ELF-1 (cell line): ENCODE measurements at places on chromosomes 12 and 14.
A peak's percentile ranks its signal among the peaks of the same experiment; 100 is the strongest.

DNA sequence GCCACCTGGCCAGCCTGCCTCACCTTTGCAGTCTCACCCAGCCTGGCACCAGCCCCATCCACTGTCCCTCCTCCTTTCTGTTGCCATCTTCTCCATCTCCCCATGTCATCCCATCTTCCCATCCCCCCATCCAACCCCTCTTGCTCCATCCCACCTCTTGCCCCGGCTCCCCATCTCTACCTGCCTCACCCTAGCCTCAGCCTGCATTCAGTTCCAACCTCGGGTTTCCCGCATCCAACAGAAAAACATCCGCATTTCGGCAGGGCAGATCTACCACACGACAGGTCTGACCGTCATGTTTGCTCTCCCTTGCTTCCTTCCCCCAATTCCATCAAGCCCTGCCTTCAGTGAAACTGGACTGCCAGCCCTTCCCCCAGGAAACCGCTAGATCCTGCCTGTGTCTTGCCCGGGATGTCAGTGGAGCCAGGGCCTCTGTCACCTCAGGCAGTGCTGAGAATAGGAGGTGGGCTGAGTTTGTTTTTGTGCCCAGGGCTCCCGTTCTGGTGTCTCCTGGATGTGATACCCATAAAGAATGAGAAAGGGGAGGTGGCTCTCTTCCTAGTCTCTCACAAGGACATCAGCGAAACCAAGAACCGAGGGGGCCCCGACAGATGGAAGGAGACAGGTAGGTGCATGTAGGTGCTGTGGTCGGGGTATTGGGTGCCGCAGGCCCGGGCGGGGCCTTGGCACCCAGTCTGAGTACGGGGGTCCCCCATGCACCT is 2.5 kb downstream of the KCNH3 start:
- DNase-seq: no peak

DNA sequence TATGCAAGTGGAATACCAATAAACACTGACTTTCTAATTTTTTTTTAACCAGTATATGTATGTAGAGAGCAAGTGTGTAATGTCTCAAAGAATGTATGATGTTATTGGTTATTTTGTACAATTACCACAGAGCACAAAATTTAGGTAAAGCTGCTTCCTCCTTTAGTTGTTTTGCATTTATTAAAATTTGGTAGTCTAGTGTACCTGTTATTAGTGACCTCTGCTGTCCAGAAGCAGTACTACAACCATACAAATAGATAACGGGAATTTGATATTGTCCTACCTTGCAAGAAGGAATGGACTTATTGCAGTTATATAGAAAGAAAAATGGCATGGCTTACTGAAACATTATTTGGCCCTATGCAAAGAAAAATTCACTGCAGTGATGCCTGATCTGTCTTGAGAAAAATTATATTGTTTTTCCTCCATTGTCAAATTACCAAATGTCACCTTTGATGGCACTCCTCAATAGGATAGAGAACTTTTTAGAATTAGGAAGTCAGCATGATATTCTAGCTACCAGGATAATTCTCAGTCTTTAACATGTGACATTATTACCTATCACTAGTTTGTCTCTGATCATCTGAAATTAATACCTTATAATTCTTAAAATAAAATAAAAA is 153.9 kb upstream of the RMST start:
- DNase-seq: no peak

DNA sequence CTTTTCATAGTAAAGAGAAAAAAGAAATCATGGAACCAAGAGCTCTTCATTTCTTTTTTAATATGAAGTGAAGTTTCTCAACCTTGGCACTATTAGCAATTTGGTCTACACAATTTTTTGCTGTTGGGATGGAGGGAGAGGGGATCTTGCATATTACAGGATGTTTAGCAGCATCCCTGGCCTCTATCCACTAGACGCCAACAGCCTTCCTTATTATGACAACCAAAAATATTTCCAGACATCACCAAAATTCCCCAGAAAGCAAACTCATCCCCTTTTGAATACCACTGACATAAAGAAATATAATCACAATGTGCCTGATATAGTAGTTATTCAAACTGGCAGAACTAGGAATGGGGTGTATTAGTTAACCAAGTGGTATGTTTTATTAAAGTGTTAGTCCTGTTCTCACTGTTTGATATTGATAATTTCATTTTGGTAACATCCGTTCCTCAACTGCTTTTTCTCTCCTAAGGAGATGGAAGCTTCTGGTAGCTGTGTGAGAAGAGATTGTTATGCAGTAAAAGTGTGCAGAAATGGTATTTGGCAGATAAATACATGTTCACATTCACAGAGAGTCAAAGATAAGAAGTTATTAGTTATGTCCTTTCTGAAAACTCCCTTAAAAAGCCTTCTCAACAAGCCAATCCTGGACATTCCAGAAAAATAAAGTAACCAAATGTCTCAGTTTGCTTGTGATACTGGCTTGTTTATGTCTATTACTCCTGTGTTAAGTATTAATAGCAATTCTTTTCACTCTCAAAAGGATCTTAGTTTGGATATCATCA is 699.9 kb downstream of the C12orf50 start:
- DNase-seq: no peak

DNA sequence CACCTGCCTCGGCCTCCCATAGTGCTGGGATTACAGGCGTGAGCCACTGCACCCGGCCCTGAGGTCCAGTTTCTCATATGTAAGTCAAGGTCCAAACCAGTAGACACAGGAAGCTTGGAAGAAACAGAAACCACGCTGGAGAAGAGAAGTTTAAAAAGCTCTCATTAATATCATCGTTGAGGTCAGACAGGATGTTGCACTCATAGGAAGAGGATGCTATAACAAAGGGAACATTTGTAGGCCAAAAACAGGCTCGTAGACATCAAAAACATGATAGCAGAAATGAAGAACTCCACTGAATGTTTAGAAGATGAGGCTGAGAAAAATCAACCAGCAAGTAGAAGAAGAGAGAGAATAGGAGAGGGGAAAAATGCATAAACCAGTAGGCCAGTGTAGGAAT is 46.8 kb downstream of the ACACB start:
- no peak for DNase-seq

DNA sequence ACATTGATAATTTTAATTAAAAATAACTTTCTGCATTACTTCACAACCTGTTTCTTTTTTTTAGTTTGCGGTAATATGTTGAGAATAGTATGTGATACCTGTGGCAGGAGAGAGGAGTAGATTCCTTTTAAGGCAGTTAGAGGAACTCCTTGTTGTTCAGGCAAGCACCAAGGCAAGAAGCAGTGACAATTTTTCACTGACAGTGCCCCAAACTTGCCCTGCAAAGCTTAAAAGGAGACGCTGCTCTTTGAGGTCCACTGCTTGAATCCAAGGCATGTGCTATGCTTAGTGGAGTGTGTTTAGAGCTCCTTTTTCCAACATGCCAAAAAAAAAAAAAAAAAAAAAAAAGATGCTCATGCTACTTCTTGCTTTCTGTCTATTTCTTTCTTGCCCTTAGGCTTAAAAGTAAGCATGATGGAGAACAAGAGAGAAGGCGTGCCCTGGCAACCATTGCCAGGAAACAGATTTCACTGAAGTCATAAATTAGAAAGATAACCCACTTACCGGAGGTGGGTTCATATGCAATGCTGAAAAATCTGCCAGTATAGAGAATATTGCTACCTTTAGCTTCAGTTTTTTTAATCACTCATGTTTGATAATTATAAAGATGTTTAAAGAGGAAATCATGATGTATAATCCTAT is 58.3 kb upstream of the DYRK2 start:
- DNase-seq: no peak

GRCh38 chr12:67035121-67035520 is 234.0 kb upstream of the CAND1 start:
- DNase-seq: no peak

GRCh38 chr14:85295318-85295717 is 234.6 kb upstream of the FLRT2 start:
- no peak for DNase-seq

- no peak for DNase-seq
These were observed 32.1 kb downstream of the PRMT8 start for GRCh38 chr12:3523058-3523457.

DNA sequence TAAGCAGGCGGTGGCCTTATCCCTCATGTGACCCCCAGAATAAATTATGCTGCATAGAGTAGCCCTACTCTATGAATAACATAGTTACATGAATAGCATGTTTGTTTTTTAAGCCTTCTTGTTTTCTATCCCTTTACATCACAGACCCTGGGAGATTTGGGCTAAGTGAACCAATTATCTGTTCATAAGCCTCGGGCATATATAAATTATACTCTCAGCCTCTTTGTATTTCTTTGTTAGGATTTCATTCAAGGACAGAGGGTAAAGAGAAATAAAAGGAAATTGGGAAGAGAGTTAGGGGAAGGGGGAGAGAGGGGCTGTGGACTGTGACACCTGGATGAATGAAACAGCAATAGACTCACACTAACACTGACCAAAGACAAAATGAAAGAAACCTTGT is 35.3 kb upstream of the RTRAF start:
- no peak for DNase-seq

GRCh38 chr14:65382586-65382985 is 29.9 kb upstream of the FUT8 start:
- no peak for DNase-seq

GRCh38 chr12:122203301-122204166 is at the start of gene B3GNT4:
Gene B3GNT4, plus strand, starts transcription at chr12:122203709. Its CDS starts 910 bp downstream, at chr12:122204619.
- DNase-seq: peak; percentile 74

GRCh38 chr12:108772891-108773797 is 41.8 kb upstream of the CORO1C start:
- peak; percentile 35 for DNase-seq

DNA sequence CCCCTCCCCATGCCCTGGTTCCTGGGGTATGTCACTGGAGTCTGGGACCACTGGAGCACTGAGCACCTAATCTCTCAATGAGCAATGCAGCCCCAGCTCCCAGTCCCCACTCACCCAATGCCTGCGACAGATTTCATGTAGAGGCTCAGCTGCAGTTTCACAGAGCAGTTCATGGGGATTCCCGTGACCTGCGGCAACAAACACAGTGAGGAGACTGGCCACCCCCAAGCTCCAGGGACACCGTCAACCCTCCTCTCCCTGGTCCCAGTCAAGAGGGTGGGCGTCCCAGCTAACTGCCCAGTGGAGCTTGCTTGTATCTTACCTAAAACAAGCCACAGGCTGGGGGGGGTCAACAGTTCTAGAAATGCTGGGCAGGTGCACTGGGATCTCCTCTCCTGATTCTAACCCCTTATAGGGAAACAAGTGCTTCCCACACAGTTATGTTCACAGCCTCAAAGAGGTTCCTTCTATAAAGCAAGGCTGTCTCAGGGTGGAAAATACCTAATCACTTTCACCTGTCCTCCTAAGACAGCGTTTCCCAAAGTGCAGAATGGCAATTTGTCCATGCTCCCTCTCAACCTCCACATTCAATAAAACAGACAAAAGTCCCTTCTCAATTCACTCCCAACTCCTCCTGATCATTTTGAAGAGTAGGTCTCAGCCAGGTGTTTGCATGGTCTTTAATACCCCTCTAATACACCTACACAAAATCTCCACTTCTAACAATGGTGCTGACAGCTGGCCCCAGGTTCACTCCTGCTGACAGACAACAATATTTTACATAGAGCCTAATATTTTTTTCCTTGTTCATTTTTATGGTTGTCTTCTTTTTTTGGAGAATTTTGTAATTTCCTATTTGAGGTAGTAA is 68.3 kb downstream of the SCARB1 start:
- DNase-seq: no peak

GRCh38 chr14:103418481-103418818 is 33.2 kb downstream of the MARK3 start:
- DNase-seq: peak; percentile 35

GRCh38 chr12:22034709-22035506 is 11.1 kb upstream of the CMAS start:
- no peak for DNase-seq

DNA sequence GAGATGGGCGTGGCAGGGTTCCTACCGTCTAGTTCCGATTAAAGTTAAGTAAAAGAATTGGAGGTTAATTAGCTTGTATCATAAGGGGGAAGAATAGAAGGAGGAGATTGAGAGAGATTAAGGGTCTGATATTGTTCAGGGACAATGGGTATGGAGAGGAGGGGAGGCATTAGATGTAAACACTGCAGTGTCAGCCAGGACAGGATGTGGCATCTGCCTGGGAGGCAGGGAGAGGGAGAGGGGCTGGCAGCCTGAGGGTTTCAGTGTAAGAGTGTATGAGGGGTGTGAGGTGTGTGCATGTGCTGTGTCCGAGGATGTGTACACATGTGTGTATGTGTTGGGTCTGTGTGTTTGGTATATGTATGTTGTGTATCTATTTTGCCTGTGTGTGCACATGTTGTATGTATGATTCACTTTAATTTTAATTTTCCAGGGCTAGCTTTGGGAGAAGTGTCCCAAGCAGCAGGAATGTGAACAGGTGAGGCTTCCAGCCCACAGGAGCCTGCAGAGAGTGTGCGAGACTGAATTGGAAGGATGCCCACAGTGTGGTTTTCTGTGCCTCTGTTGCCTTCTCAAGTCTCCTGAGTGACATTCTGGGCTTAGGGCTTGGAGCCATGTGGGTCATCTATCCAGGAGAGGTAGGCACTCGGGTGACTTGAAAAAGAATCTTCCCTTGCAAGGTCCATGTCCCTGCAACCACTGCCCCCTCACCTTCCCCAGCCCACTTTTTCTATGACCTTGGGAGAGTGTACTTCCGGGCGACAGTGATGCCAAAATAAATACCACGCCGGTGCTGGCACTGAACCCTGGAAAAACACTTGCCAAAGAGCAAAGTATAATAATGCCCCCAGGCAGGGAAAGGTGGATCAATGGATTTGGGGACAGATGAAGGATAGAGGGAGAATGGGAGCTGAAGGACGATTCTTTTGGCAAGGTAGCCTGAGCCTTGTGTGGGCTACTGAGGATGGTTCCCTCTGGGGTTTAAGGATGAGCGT is 36.8 kb upstream of the DCD start:
- no peak for DNase-seq

- peak; percentile 61 for DNase-seq
These were observed 363 bp upstream of the LMO3 start for GRCh38 chr12:16606201-16606849.

GRCh38 chr14:42428996-42429395 is 822.3 kb downstream of the LRFN5 start:
- DNase-seq: no peak

DNA sequence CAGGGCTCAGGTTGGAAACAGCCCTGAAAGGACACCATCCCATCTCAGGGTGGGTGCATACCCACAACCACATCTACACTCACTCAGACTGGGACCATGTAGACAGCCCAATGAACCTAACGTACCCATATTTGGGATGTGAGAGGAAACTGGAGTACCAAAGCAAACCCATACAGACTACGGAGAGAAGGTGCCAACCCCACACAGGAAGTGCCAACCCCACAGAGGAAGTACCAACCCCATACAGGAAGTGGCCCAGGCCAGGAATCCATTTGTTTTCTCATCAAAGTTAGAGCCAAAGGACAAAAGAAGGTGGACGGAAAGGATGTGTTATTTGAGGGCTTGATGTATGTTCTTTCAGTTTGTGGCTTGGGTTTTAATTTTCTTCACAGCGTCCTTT is 19.5 kb upstream of the SPIC start:
- no peak for DNase-seq
